ENCODE measurements at places on chromosomes 7 and 10.

DNA sequence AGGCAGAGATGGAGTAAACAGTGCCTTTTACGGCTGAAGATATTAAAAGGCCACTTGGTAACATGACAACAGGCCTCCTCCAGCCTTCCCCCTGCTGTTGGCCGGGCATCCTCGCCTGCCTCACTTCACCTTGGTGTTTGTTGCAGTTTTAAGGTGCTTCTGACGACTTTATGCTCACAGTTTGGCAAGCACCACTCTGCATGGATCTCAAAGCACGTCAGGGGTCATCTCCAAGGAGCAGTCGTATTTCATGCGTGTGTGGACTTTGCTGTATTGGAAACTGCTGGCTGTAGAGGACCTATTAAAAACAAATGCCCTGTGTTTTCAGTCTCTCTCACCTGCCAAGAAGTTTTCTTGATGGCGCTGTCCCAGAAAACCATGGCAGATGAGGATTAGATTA lies 483.1 kb downstream of the RPS24 start:
- DNase-seq = no peak

GRCh38 chr7:46315891-46316290 lies 394.8 kb upstream of the IGFBP3 start:
- no peak for DNase-seq

DNA sequence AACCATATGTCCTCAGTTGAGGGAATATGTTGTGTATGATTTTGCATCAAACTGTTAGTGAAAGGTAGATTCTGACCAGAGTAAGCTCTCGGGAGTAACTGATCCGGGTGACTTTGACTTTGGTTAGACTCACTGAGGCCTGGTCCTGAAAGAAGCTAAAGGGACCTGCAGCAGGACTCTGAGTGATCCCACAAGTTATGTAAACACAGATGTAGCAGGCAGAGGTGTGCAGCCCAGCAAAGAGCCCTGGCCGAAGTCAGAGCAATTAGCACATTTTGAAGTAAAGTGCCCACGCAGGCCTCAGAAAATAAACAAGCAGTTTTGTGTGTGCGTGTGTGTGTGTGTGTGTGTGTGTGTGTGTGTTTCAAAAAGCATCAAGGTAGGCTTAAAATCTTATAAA lies 245.6 kb upstream of the FERD3L start:
- no peak for DNase-seq

DNA sequence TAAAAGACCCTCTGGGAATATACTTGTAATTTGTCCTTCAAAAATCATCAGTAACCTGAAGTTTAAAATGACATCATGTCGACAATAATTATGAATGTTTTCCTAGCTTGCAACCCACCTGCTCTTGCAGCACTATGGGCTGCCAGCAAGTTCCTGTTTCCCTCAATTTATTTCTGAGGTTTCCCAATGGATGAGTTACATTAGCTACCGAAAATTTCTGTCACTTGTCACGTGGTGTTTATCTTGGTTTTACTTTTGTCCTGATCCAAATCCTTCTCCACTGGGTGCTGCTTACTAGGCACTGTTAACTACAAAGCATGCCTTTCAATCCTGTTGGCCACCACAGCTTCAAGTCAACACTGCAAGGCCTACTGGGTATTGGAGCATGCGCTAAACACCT lies 31.5 kb downstream of the GIMAP8 start:
- no peak for DNase-seq

- DNase-seq = no peak
These were observed 69.5 kb downstream of the STEAP1B start for GRCh38 chr7:22430457-22430856.

GRCh38 chr7:123666492-123666891 lies 10.8 kb downstream of the LMOD2 start:
- DNase-seq = no peak

DNA sequence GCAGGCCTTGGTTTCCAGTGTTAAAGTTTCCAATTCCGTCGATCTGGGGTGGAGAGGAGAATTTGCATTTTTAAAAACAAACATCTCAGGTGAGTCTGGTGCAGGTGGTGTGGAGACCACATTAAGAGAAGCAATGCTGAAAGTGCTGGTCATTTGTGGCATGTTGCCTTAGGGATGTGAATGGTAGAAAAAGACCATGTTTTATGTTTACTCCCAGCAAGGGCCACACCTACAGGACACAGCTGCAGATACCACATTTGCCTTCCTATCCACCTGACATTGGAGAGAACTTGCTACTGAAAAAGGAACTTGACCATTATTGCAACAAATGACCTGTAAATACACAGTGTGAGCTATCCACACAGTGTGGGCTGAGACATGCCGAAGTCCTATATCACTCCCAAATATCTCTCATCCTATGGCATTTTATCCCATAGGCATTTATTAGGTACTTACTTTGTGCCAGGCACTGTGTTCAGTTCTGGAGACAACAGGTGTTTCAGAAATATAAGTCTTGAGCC lies 183.1 kb downstream of the NRP1 start:
- DNase-seq = no peak

DNA sequence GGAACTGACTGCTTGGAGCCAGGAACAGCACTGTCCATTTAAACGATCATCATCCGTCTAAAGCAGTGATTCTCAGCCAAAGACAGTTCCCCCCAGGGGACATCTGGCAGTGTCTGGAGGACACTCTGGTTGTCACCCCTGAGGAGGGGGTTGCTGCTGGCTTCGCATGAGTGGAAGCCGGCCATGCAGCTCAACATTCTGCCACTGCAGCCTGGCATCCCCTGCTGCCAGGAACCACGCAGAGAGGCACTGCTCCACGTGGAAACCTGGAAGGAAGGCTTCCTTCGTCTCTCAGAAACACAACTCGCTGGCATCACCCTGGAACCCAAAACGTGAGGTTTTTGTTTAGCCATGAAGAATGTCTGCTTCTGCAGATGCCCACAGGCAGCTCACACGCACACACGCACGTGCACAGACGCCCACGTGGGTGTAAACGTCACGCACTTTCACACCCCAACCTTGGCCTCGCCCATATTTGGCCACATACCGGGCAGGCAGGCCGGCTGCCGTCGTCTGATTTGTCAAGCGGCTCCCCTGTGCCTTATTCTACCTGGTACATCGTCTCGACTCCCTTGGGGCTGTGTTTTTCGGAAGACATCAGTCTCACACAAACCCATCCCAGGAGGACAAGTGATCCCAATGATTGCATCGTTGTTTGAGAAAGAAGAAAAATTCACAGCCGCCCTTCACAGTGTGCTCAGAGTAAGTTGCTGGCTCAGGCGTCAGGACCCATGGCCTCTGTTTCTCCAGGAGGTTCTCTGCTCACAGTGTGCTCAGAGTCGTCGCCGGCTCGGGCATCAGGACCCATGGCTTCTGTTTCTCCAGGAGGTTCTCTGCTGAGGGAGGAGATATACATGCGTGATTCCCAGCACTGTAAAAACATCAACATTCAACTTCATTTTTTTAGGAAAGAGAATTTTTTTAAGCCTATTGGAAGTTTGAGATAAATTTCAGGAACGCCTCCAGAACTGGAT lies 127.2 kb upstream of the PPP2R2D start:
- DNase-seq = no peak

GRCh38 chr10:6716516-6716915 lies 136.4 kb upstream of the PRKCQ start:
- no peak for DNase-seq

DNA sequence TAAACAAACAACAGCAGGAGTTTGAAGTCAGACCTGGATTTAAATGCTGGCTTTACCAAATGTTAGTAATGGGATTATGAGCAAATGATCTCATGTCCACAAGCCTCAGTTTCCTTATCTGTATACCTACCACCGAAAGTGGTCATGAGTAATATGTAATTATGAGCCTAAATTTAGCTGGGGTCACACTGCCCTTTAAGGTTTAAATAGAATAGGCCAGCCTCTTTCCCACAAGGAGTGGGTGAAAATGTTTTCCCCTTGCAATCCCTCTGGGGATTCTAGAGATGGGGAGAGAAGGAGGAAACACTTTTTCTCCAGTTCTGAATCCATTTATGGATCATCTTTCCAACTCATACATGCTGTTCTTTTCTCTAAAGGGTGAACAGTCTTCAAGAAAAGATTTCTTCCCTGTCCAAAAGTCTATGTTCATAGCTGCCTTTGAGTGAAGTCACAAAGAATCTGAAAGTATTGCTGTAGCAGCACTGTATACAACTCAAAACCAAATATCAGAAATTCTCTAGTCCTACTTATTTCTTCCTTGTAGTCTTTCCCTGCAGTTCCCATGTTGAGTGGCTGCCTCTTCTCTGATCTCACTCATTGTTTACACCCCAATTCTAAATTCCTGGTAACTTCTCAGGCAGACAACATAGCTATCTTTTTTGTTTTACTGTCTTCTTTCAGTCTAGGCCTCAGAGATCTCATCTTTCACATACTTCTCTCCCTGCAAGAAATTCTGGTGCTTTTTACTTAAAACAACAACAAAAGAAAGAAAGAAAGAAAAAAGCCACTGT lies 7.4 kb upstream of the TSPAN12 start:
- DNase-seq = no peak

DNA sequence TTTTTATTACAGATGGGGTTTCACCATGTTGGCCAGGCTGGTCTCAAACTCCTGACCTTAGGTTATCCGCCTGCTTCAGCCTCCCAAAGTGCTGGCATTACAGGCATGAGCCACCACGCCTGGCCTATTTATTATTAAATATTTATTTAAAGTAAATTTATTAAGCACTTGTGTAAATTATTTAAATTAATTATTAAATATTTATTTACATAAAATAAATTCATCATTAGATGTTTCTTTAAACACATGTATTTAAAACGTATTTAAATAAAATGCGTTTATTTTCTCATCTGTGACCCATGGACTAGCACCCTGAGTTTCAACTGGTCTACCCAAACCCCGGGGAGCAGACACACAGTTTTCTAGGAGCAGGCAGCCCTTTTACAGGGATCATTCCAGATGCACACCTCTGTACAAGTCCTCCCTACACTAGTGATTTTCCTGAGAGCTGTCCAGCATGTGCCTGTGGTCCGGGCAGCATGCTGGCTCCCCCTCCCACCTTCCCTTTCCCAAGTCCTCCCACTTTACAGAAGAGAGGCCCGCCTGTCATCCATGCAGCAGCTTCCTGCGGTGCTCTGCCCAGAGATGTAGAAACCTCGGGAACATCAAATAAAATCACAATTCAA lies 89.2 kb upstream of the ATP6V0A4 start:
- DNase-seq = no peak

GRCh38 chr10:76036962-76037361 lies 605.5 kb downstream of the LRMDA start:
- no peak for DNase-seq

DNA sequence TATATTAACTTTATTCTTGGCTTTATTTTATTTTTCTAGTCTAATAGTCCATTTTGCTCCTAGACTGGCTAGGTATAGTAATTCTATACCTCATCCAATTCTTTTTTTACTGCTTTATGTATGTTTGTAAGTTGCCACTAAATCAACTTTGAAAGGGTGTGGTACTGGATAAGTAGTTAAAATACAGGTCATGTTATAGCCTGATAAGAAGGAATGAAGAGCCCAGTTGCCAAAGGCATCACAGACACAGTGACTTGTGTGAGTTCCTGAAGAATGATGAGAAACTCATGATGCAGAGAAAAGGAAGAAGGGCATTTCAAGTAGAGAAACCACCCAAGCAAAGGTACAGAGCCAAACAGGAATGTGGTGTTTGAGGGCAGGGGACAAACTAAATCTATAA lies 27.3 kb downstream of the NAPEPLD start:
- DNase-seq = no peak

DNA sequence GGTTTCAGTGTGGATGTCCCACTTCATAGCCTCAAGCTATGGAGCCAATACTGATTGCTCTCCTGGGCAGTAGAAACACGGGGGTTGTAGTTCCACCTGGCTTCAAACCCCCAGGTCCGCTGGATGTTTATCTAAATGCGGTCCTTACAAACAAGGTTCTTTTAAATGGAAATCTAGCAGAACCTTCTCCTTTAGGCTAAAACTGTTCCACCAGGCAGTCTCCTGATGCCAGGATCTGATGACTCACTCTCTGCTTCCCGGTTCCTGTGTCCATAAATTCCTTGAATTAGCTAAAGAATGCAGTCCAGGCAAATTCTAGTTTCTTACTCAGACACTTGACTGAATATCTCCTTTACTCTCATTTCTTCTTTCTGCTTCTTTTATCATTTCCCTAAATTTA lies 108.4 kb upstream of the FAM3C start:
- no peak for DNase-seq

- DNase-seq = no peak
These were observed 547.7 kb upstream of the GALNT17 start for GRCh38 chr7:70583965-70584883.

DNA sequence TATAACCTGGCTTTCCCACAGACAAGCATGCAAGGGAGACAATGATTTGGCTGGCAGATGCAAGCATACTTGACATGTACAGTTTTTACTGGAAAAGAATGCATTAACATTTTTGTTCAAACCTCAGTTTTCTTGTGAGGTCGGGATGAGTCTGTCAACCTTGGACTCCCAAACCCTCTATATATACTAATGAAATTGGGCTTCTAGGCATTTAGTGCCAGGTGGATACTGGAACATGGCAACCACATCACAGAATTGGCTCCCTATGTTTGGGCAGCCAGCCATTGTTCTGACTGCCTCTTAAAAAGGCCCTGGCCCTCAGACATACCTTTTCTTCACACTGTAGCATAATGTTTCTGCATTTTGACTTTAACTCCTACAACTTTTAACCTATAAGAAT lies 39.1 kb downstream of the CDK6 start:
- DNase-seq = no peak

DNA sequence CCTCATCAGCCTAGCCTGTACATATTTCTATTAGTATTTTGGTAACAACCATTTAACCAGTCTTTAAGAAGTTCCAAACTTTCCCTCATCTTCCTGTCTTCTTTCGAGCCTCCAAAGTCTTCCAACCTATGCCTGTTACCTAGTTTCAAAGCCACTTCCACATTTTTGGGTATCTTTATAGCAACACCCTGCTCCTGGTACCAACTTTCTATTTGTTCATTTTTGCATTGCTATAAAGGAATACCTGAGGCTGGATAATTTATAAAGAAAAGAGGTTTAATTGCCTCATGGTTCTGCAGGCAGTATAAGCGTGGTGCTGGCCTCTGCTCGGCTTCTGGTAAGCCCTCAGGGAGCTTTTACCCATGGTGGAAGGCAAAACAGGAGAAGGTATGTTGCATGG lies 578.8 kb upstream of the AUTS2 start:
- no peak for DNase-seq

DNA sequence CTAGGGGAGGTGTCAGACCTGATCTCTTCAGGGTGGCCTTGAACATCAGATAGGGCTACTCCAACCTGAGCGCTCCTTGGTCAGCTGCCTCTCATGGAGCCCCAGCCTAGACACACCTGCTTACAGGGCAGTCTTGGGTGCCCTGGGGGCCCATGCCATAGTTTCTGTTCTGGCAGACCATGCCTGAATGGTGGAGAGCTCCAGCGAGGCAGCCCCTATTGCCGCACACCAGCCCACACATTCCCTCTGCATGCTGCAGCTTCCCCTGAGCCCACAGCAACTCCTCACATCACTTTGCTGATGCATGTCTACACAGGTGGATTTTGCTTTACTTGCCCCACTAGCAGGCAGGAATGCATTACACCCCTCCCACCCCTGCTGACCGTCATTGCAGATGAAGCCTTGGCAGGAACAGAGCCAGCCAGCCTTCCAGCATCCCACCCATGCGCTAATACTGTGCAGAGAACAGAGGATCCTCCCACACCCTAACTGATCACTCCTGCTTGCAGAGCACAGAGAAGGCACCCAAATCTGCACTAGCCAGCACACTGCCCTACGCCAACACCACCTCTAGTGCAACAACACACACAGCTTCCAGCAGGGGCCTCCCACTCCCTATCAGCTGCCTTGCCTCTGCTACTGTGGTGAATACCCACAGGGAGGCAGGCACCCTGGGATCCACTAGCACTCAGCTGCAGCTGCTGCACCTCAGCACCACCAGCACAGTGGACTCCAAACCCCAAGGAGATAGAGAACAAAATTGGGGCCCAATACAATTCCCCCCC lies 43.0 kb upstream of the GRM3 start:
- no peak for DNase-seq

All from activated naive CD8-positive, alpha-beta T cell treated with anti-CD3 and anti-CD28 coated beads, Interleukin-2, amount 50 U/mL, for 24 hours (primary cell).